ENCODE measurements at places on chromosomes 1 and 21. TPM values are rescaled to one million over a fixed set of nuclear protein-coding genes. Genes with fewer than 3 reads are reported as not detected.
A peak's percentile ranks its signal among the peaks of the same experiment; 100 is the strongest.

FMN2 gene
- 2.0 TPM for total RNA-seq

TRIM67 gene
- total RNA-seq: not detected

FNDC10 gene
- total RNA-seq: 19.0 TPM

DNA sequence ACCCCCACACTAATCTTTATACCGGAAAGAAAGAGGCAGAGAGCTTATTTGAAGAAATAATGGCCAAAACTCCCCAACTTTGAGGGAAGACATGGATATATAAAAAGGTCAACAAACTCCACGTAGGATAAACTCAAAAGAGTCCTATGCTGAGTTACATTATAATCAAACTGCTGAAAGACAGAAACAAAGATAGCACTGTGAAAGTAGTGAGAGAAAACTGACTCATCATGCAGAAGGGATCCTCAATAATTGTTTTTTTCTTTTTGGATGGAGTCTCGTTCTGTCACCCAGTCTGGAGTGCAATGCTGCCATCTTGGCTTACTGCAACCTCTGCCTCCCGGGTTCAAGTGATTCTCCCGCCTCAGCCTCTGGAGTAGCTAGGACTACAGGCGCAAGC, 48.5 kb upstream of the TTC39A start:
- H3K27me3 ChIP-seq: no peaks in the 10 kb centered on the region
- H3K4me3 ChIP-seq: no peak overlapping the region
- DNase-seq: no peak
- no peaks in the 10 kb centered on the region for H3K4me1 ChIP-seq
- H3K27ac ChIP-seq: no peak overlapping the region

DNA sequence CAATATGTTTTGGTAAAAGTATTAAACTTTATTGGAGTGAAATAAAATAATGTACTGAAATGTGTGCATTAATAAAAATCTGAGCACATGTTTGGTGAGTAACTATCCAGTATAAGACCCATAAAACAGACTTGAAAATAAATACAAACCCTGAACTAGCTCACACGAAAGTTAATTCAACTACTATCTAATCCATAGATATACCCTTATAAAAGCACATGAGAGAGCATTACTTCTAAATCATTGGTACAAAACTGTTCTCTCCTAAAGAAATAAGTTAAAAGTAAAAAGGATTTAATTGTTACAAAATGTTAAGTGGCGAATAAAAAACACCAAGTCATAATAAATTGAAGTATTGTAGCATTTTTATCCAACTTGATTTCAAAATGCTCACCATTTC, 295.6 kb downstream of the PTPRC start:
- no peak overlapping the region for H3K27ac ChIP-seq
- no peak for DNase-seq
- H3K36me3 ChIP-seq: no peaks in the 10 kb centered on the region
- 0 out of 2 replicates have a peak, but pooled peaks cover 2% of the 10 kb centered on the region for H3K4me1 ChIP-seq
- H3K27me3 ChIP-seq: no peaks in the 10 kb centered on the region
- H3K4me3 ChIP-seq: no peak overlapping the region

GRCh38 chr1:220876511-220877376, 2.5 kb upstream of the HLX start:
- H3K27ac ChIP-seq: no peak overlapping the region
- peak; percentile 73 for DNase-seq
- peaks cover 22% of the 10 kb centered on the region for H3K4me1 ChIP-seq
- H3K36me3 ChIP-seq: no peaks in the 10 kb centered on the region

GRCh38 chr1:206116191-206116872, 856 bp downstream of the AVPR1B start:
- H3K27me3 ChIP-seq: peaks cover 26% of the 10 kb centered on the region
- peaks cover 3% of the 10 kb centered on the region for H3K4me1 ChIP-seq

DNA sequence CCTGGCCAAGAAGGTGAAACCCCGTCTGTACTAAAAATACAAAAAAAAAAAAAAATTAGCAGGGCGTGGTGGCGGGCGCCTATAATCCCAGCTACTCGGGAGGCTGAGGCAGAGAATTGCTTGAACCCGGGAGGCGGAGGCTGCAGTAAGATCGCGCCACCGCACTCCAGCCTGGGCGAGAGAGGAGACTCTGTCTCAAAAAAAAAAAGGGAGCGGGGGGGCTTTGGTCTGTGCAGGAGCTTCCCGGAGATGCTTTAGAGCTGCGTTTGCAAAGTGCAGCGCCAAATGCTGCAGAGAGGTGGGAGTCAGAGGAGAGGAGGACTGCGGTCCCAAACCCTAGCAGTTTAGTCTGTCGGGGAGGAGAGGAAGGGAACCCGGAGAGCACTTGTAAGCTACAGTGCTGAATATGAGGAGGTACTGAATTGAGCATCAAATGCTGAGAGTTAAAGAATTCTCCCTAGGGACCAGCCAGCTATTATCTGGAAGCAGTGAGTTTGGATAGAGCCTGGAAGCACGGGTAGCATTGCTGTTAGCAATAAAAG, 569 bp downstream of the FALEC start:
- H3K27me3 ChIP-seq: no peaks in the 10 kb centered on the region
- no peaks in the 10 kb centered on the region for H3K36me3 ChIP-seq
- no peak for DNase-seq
- H3K27ac ChIP-seq: no peak overlapping the region

- no peak overlapping the region for H3K4me3 ChIP-seq
- peaks cover 8% of the 10 kb centered on the region for H3K4me1 ChIP-seq
- H3K27ac ChIP-seq: no peak overlapping the region
- no peak for DNase-seq
Measured at GRCh38 chr1:230849451-230850224, 18.7 kb downstream of the C1orf198 start.

DNA sequence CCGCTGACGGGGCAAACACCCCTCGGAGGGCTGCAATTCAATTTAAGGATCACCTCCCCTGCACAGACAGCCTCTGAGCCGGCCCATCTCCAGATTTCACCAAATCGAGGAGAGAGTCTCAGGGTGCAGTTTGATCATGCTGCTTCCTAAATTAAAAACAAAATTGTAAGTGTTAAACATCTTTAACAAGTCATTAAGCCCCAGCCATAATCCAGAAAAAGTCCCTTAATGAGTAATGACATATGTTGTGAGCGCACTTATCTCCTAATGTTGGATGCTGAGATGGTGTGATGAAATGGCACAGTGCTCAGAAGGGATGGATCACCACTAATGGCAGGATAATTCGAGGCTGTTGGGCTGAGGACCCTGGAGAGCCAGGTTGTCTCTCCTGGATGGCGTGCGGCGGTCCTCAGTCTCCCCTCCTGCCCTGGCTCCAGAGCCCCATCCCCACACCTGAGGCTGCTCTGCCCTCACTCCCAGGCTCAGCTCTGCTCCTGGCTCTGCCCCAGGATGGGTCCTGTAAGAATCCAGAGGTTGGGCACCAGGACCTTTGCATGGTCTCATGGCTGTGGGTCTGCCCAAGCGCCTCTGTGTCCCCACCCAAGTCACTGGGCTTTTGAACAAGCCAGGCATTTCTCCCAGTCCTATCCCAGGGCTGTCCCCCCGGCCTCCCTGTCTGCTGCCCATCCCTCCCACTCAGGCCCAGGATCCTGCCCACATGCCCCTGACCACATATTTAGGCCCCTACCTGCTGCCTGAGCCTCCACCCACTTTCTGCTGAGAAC, 224.4 kb upstream of the POU3F1 start:
- H3K27me3 ChIP-seq: no peaks in the 10 kb centered on the region
- no peaks in the 10 kb centered on the region for H3K36me3 ChIP-seq

GRCh38 chr1:151311011-151311410, 16.2 kb downstream of the PI4KB start:
- DNase-seq: no peak
- H3K27me3 ChIP-seq: no peaks in the 10 kb centered on the region
- peaks cover 7% of the 10 kb centered on the region for H3K36me3 ChIP-seq
- H3K27ac ChIP-seq: no peak overlapping the region
- no peak overlapping the region for H3K4me3 ChIP-seq

DNA sequence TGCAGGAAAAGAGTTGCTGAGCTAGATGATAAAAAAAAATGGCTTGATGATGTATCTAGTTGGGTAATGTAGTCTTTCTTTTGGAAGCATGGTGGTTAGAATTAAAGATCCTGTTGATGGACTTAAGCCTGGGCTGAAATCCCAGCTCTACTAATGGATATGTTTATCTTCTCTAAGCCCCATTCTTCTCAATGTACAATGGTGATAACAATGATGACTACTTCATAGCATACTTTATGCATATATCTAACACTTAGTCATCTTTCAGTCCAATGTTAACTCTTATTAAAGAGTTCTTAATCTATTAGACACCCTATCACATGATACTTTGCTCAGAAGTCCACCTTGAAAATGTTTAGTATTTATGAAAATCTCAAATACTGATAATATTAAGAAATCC, 189.5 kb downstream of the PLA2G4A start:
- no peaks in the 10 kb centered on the region for H3K27me3 ChIP-seq
- no peaks in the 10 kb centered on the region for H3K4me1 ChIP-seq
- no peak for DNase-seq
- H3K4me3 ChIP-seq: no peak overlapping the region
- H3K27ac ChIP-seq: no peak overlapping the region

- H3K4me1 ChIP-seq: no peaks in the 10 kb centered on the region
- DNase-seq: no peak
- H3K27ac ChIP-seq: no peak within 1 kb of the TSS
- H3K4me3 ChIP-seq: no peak within 1 kb of the TSS
- no peaks in the 10 kb centered on the region for H3K36me3 ChIP-seq
- no peaks in the 10 kb centered on the region for H3K27me3 ChIP-seq
Measured at GRCh38 chr1:206921772-206922265, at the start of gene FCMR. Gene FCMR (minus strand): TSS chr1:206921941. CDS start chr1:206921854, 87 bp downstream.

DNA sequence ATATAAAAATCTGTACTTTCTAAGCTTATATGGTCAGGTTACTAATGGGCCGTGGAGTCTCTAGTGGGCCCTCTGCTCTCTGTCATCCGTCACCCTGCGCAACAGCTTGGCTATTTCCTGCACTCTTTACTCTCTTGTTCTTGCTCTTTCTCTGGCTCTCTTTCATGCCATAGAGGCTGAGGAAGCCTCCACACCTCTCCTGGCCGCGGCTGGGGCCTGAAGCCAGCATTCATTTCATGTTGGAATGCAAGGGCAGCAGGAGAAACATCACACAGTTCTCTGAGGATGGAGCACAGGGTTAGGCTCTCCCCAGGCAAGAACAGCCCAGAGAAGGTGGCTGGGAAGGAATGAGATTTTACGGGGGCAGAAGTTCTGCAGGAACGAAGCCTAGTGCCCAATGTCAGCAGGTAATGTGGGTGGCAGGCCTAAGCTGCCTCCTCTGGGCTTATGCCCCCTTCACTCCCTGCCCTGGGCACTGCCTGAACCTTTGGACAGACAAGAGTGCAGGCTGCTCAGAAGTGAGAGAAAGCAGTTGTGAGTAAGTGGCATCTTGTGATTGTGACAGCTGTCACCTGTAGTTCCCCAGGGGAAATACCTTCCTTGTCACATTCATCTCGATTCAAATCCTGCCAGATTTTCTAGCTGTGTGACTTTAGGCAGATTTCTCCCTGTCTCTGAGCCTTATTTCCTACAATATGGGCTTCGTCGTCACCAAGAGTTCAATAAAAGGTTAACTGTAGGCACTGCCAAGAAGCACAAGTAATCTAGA, 3.6 kb upstream of the FHAD1 start:
- H3K4me3 ChIP-seq: no peak overlapping the region
- H3K36me3 ChIP-seq: no peaks in the 10 kb centered on the region
- H3K27ac ChIP-seq: no peak overlapping the region
- DNase-seq: no peak
- H3K4me1 ChIP-seq: no peaks in the 10 kb centered on the region
- no peaks in the 10 kb centered on the region for H3K27me3 ChIP-seq

DNA sequence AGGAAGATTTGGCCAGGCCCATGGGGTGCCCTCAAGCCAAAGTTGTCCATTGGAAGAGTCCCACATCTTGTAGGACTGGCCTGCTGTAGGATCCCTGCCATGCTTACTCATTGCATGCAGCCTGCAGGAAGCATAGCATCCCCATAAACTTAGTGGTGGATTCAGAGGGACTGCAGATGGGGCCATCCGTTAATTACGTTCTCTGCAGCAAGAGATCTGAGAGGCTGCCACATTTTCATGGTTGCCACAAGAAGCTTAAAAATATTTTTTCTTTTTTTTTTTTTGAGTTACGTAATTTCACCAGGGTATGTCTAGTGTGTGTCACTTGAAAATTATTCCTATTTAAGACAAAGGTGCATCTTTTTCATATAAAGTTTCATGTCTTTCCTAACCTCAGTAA, 329.7 kb upstream of the USP24 start:
- no peaks in the 10 kb centered on the region for H3K36me3 ChIP-seq
- no peaks in the 10 kb centered on the region for H3K27me3 ChIP-seq
- no peak for DNase-seq
- no peak overlapping the region for H3K27ac ChIP-seq

DNA sequence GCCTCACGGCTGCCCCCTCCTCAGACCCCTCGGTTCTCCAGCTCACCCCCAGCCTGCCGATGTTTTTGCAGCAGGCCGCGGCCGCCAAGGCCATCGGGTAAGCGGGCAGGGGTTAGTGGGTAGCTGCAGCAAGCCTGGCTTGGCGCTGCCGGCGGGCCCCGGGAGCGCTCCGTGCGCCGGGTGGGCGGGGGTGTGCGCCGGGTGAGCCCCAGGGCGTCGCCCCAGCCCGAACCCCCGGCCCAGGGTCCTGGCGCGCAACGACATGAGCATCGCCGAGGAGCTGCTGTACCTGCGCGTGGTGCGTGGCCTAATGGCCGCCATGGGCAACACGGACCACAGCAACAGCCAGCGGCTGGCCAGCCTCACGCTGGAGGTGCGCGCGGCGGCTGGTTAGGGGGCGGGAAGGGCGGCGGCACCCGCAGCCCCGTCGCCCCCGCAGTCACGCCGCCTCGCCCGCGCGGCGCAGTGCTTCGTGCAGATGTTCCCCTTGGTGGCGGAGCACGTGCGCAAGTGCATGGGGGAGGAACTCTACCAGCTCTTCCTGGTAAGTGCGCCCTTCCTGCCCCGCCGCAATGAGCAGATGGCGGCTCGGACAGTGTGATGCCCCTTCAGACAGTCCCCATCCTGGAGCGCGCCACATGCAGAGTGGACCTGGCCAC, 6.5 kb downstream of the RNU5D-1 start:
- no peak overlapping the region for H3K4me3 ChIP-seq
- no peaks in the 10 kb centered on the region for H3K4me1 ChIP-seq
- H3K36me3 ChIP-seq: no peaks in the 10 kb centered on the region
- no peak for DNase-seq
- no peak overlapping the region for H3K27ac ChIP-seq
- H3K27me3 ChIP-seq: no peaks in the 10 kb centered on the region

- no peaks in the 10 kb centered on the region for H3K27me3 ChIP-seq
- H3K4me1 ChIP-seq: no peaks in the 10 kb centered on the region
- no peak overlapping the region for H3K27ac ChIP-seq
- H3K36me3 ChIP-seq: no peaks in the 10 kb centered on the region
- no peak for DNase-seq
Measured at GRCh38 chr1:97258597-97258996, 537.0 kb downstream of the PTBP2 start.

GRCh38 chr21:32929633-32930038, 96.1 kb upstream of the OLIG2 start:
- no peaks in the 10 kb centered on the region for H3K27me3 ChIP-seq
- H3K4me3 ChIP-seq: no peak overlapping the region
- no peak overlapping the region for H3K27ac ChIP-seq
- no peaks in the 10 kb centered on the region for H3K4me1 ChIP-seq
- H3K36me3 ChIP-seq: no peaks in the 10 kb centered on the region

- H3K27me3 ChIP-seq: peaks cover 1% of the 10 kb centered on the region
- no peaks in the 10 kb centered on the region for H3K4me1 ChIP-seq
- H3K4me3 ChIP-seq: no peak overlapping the region
- no peaks in the 10 kb centered on the region for H3K36me3 ChIP-seq
Measured at GRCh38 chr21:26449161-26449560, 123.9 kb downstream of the CYYR1 start.

Data from H1 (cell line).